GM04504 (cell line): ENCODE measurements at places on chromosomes 2 and 18.

GRCh38 chr2:210753386-210753785 lies 197.0 kb downstream of the CPS1 start:
- no peak for DNase-seq

- DNase-seq, result no peak
These were observed 8.8 kb downstream of the C2orf92 start for GRCh38 chr2:97678298-97678697.

DNA sequence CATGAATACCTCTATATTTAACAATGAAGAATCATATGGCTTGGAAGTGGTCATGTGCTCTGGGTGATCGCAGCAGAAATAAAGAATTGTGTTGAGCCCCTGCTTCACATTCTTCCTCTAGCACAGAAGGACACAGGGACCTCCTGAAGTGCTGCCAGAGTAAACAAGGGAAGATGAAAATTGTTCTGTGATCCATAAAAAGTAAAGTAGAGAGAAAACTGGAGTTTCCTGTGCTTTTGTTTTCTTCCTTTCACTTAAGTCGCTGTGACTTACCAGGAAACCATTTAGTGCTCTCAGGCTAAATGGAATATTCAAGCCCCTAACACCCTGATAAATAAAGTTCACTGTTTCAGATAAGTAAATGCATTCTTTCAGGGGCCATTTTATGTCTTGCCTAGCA lies 1173.6 kb upstream of the CHAC2 start:
- DNase-seq, result no peak

GRCh38 chr18:35386600-35387100 lies 9.5 kb upstream of the ZNF396 start:
- peak; percentile 40 for DNase-seq

DNA sequence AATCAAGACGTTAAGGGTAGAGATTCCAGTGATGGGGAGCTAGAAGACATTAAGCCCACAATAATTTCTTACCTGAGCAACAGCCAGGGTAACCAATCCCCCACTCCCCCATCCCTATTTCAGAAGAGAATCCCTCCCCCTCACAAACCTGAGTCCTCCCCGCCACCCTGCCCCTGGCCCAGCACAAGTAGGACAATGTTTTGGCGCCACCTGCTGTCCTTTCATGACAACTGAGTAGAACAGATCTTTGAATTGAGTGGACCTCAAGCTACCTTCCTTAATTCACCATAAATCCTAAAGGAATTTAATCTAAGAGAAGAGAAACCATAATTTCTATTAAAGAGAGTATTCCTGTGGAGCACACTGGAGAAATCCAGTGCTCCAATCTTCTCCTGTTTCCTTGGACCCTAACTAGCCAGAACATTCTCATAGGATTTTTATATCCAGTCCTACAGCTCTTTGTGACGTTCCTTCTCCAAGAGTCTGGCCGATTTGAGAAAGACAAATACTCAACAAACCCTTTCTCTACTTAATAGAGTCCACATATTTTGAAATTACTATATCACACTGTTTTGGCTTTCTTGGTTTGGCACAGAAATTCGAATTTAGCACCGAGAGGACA lies 41.1 kb downstream of the NHEJ1 start:
- DNase-seq, result no peak

- DNase-seq, result no peak
These were observed 15.7 kb downstream of the GPC1 start for GRCh38 chr2:240451108-240451611.
